ENCODE measurements at places on chromosomes 16 and 17. TPM values are rescaled to one million over a fixed set of nuclear protein-coding genes. Genes with fewer than 3 reads are reported as not detected.

DNA sequence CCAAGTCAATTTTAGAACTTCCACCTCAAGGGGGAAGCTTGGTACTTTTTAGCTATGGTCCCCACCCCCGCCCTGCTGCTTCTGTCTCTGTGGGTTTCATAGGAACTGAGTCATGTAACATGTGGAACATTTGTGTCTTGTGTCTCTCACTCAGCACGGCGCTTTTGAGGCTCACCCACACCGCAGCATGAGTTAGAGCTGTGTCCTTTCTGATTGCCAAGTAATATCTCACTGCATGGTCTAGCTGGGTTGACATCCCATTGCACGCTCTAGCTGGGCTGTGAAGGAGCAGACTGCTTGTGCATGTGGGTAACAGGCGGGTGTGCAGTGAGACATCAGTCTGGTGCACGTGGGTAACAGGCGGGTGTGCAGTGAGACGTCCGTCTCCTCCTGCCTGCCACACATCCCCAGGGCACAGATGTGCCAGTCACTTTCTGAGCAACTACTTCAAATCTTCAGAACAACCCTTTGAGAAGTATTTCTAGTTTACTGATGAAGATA lies 26.4 kb upstream of the SLC7A5 start:
- no peak for DNase-seq

GRCh38 chr17:32807577-32807976 lies 69.3 kb downstream of the MYO1D start:
- no peak for DNase-seq

The CDH3 gene
- 8.6 TPM for total RNA-seq

GRCh38 chr17:6870841-6871240 lies 39.3 kb upstream of the TEKT1 start:
- DNase-seq, result no peak

DNA sequence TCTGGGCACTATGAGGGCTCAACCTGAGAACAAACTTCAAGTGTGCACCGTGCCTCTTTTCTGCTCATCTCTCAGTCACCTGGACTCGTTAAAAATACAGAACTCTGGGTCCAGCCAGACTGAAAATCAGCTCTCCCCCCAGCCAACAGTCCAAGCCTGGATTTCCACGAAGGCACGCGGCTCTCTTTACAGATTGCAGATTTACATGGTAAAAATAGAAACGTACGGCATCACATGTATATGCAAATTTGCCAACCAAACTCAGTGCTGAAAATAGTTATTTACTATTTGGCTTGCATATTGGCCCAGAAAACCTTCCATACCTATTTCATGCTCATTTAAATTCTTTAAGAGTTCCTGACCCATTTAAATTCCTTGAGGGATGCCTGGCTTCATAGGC lies 315.8 kb downstream of the MAF start:
- no peak for DNase-seq

- DNase-seq, result no peak
These were observed 1.8 kb downstream of the TSPOAP1 start for GRCh38 chr17:58326609-58327362.

The KRTAP16-1 gene
- total RNA-seq, result not detected

The SCARF1 gene
- total RNA-seq, result 131 TPM

DNA sequence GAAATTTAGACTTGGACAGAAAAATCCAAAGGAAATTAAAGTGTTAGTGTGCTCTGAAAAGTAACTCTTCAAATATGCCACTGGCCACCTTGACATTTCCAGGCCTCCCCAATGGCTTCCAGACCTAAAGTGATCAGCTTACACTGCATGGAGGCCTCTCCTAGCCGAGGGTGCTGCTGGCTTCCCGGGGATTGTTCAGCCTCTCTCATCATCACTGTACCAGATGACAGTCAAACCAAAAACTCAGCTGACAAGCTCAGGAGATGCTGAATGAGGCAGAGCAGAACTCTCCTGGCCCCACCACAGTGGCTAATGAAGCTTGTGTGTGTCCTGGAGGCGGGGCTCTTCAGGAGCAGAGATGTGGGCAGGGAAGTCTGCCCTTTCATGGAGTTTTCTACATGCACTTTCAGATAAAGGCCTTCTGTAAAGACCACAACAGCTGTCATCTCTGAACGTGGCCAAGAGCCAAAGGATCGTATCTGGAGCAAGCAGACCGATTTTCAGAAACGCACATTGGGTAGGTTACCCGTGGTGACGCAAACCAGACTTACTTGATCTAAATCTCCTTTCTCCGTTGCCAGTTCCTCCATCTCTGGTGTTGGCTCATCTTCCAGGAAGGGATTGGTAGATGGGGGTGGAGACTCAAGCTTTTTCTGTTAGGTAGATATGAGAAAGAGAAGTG lies 113.3 kb downstream of the VPS53 start:
- no peak for DNase-seq

The CENPX gene
- total RNA-seq, result 51.6 TPM

DNA sequence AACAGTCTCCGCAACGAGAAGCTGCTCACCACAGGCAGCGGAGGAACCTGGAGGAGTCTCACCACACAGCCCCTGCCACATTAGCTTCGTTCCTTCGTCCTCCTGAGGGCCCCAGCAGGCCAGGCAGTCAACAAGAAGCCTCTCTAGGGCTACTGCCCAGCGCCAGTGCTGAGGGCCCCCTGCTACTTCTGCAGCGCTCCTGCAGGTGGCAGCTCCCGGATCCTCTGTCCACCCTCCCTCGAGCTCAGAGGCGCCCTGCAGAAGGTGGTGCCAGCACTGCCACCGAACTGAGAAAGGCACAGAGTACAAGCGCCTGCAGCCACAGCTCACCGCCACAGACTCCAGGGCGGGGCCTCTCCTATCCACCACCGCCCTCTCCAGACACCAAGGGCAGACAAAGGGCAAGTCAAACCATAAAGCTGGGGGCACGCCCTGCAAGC lies 27.3 kb downstream of the KDM8 start:
- DNase-seq, result no peak

DNA sequence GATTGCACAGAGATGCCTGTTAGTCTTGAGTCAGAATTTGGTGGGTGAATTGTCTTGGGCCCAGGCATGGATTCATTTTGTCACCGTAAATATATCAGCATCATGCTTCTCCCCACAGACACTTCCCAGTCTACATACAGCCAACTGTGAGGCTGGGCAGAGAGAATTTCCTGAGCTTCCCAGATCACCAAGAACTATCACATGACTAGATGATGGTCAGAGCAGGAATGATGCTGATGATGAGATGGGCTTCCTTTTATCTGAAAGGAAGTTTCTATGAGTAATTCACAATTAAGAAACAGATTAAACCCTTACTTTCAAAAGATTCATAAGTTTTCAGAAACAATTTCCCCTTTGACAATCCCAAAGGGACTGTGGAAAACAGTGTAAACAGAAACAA lies 323 bp upstream of the KRTAP9-9 start:
- DNase-seq, result no peak

DNA sequence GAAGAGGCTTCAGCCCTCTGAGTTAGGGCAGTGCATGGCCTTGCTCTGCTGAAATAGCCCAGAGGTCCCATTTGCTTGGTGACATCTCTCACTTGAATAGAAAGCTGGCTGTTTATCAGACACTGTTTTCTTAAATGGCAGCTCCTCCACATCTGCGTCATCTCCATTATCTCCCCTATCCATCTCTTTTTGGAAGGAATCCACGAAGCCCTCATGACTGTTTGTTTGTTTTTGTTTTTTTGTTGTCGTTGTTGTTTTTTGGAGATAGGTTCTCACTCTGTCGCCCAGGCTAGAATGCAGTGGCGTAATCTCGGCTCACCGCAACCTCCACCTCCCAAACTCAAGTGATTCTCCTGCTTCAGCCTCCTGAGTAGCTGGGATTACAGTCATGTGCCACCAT lies 16.6 kb downstream of the NAA60 start:
- DNase-seq, result no peak

All from glomerular endothelial cell (primary cell).